ENCODE measurements at places on chromosomes 3 and 15.

DNA sequence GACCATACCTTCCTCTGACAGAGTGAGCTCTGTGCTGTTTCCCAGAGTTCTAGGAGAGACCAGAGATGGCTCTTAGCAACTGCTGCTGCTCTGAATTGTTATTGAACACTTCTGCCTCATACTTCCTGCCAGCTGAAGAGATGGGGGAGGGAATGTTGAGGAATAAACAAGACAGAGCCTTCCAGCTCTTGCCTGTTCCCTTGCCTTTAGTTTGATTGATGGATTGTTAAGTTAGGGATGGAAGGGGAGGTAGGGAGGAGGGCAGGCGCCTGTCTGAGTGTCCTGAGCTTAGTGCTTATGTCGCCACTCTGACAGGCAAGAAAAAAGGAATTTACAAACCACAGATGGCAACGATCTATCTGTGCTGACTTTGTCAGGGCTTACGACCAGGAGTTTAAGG lies 42.8 kb downstream of the ZNF609 start:
- no peak for DNase-seq

DNA sequence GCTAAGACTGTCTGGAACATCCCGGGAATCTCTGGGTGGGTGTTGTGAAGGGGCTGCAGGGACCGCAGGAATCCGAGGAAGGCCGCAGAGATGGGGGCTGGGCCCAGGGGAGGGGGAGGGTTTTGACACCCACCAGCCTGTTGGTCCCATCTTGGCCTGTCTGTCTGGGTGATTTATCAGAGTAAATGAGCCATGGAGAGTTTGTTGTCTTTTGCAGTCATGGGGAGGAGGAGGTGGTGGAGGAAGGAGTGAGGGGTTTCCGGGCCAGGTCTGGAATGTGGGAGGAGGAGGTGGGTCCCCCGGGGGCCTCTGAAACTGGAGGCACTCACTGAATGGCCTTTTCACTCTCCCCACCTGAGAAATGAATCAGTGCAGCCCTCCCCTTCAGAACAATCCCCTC lies 11.5 kb downstream of the SEMA3F start:
- DNase-seq = no peak

- no peak for DNase-seq
These were observed 125.1 kb downstream of the TJP1 start for GRCh38 chr15:29696950-29697738.

DNA sequence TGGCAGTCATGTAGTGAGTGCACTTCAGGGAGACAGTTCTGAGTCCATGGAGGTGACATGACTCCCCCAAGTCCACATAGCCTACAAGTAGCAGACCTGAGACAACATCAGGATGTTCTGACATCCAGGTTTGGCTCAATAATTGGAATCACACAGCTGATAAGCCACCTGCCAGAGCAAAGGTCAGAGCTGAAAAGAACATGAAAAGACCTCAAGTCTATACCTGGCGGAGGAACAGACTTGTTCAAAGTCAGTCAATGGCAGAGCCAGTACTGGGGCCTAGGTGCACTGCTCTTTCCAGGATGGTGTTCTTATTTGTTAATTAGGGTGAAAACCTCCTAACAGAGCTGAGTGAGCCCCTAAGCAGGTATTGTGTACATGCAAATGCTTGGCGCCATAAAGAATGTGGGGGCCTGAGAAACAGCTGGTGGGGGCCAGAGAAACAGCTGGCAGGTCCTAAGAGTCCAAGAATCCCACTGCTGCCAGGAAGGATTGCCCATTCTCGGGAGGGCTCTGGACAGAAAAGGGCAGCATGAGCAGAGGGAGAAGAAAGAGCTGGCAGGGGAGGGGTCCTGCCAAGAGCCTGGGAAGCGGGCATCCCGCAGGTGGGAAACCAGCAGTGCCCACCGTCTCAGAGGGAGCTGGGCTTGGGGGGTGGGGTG lies 17.1 kb downstream of the MASP1 start:
- no peak for DNase-seq

GRCh38 chr15:45674677-45675076 lies 39.8 kb downstream of the SQOR start:
- DNase-seq = no peak

DNA sequence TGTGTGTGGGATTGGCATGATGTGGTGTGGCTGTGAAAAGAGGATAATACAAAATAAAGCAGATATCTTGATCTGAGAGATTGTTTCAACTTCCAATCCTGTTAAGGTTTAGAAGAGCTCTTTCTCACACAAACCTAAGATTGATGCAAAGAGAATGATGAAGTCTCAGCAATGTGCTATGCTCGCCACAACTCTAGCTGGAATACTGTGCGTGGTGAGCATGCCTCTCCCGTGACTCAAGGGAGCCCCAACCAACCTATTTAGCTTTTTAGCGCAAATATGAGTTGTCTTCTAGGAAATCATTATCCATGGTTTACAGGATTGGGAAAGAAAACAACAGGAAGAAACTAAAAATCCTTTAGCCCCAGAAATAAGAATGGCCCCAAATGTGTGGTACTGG lies 28.5 kb downstream of the BTLA start:
- no peak for DNase-seq

DNA sequence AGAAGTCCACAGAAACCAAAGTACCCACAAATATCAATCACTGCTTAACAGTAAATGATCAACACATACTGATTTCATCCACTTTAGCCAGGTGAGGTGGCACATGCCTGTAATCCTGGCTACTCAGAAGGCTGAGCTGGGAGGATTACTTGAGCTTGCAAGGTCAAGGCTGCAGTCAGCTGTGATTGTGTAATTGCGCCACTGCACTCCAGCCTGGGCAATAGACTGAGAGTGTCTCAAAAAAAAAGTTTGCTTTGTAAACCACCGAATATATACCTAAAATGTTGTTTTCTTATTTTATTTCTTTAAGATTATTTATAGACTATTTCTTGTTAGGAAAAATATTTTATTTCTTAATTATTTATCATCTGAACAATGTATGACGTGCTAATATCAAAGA lies 8.7 kb upstream of the ATP13A4 start:
- DNase-seq = no peak

Measured in T-helper 22 cell (primary cell).